ENCODE measurements at places on chromosomes 13 and 19.
A peak's percentile ranks its signal among the peaks of the same experiment; 100 is the strongest.

- DNase-seq = peak; percentile 3
Measured at GRCh38 chr13:102771298-102772041, 2.1 kb downstream of the TEX30 start.

DNA sequence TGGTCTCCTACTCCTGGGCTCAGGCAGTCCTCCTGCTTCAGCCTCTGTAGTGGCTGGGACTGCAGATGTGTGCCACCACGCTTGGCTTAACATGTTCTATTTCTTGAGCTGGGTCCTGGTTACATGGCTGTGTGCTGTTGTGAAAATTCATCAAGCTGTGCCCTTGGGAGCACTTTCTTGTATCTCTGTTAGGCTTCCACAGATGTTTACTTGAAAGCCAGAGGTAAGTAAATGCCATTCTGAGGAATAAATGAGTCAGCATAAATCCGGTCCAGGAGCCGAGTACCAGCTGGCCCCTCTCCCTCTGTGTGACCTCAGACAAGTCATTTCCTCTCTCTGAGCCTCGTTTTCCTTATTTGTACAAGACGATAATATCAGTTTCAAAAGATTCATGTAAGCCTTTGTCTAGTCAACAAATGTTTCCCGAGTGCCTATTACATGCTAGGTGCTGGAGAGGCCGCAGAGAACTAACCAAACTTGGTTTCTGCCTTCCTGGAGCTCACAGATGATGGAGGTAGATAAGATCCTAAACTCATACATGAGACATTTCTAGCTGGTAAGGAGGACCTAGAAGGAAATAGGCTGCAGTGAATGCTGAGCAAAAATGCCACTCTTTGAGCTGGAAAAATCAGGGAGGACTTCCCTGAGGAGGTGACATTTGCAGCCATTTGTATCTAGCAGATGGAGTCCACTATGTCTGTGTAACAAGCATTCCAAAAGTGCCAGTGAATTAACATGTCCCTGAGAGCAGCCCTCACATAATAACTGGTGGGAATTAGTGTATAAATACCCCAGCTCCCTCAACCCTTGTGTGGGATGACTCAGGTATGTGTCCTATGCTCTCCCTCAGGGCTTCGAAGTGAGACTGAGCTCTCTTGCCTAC, 2.7 kb upstream of the RASAL3 start:
- DNase-seq = peak; percentile 81

DNA sequence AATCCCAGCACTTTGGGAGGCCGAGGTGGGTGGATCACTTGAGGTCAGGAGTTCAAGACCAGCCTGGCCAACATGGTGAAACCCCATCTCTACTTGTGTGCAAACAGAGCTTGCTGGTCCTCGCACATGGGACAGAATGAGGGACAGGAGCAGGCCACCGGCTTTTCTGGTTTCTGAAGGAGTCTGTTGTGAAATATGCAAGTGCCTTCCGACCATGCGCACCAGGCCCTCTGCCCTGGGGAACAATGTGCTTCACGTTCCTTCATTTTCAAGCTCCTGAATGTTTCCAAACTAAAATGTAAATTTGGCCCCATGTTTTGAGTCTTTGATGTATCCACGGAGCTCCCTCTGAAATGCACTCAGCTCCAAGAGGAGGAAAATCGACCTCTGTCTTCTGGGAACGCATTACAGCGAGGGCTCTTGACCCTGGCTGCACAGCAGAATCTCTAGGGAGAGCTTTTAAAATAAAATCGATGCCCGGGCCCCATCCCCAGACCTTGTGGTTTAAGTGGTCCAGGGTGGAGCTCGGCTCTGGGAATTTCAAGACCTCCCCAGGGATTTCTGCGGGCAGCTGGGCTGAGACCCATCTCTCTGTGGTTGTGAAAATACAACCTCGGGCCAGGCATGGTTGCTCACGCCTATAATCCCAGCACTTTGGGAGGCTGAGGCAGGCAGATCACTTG, 9.3 kb upstream of the ACP4 start:
- peak; percentile 50 for DNase-seq

DNA sequence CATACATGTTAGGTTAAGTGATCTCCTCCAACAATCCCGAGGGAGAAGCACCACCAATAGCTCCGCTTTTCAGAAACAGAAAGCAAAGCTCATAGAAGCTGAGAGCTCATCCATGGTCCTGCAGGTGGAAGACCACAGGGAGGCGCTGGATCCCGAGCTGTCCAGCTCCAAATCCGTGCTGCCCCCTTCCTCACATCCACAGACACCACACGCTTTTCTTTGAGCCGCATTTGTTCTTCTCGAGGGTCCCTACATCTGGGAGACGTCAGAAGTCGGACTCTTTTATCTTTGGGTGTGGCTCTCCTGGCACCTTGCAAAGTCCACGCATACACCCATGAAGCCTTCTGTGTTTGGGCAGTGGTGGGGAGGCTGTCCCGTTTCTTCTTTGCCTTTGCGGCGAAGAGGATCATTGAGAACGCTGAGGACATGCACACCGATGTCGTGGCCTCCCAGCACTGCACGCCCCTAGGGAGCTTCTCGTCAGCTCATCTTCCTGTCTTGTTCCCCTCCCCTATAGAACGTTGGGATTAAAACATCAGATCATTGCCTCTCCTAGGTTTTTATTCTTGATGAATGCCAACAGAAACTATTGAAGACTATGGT, 184.8 kb downstream of the TEX29 start:
- peak; percentile 67 for DNase-seq

- DNase-seq = no peak
Measured at GRCh38 chr19:50870417-50871089, 2.7 kb upstream of the KLK2 start.

DNA sequence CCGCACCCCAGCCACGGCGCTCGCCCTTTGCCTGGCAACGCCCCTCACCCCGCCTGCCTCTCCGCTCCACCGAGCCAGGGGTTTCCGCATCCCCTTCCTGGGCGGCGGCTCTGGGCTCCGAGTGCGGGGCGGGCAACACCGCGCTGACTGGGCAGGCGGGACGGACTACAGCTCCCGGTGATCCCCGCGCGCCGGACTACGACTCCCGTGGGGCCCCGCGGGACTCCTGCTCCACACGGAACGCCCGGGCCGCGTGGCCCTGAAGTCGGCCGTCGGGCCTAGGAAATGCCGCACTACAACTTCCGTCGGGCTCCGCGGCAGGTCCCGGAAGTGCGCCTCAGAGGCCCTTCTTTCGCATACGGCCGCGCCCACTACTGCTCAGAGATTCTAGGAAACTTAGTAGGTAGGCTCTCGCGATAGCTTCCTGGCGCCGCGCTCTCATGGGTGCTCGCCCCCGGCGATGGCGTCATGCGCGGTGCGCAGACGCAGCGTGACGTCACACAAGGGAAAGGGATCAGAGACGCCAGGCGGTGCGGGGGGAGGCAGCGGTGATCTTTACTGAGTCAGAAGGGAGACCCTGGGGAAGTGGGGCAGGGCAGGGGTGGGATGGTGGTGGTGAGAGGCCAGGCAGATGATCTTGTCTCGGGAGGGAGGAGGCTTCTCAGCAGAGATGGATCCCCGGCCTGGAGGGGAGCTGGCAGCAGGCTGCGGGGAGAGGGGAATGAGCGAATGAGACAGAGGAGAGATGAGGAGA, at the start of gene JOSD2:
JOSD2 (minus strand) TSS at position 123 of the 754 bp plus-strand sequence. CDS start 760 bp downstream, outside the sequence.
- peak; percentile 100 for DNase-seq

GRCh38 chr13:95418946-95419345, 117.7 kb upstream of the ABCC4 start:
- DNase-seq = no peak

GRCh38 chr13:53104136-53104535, 75.5 kb downstream of the OLFM4 start:
- DNase-seq = no peak

- no peak for DNase-seq
Measured at GRCh38 chr13:70189981-70190380, 81.7 kb upstream of the KLHL1 start.

DNA sequence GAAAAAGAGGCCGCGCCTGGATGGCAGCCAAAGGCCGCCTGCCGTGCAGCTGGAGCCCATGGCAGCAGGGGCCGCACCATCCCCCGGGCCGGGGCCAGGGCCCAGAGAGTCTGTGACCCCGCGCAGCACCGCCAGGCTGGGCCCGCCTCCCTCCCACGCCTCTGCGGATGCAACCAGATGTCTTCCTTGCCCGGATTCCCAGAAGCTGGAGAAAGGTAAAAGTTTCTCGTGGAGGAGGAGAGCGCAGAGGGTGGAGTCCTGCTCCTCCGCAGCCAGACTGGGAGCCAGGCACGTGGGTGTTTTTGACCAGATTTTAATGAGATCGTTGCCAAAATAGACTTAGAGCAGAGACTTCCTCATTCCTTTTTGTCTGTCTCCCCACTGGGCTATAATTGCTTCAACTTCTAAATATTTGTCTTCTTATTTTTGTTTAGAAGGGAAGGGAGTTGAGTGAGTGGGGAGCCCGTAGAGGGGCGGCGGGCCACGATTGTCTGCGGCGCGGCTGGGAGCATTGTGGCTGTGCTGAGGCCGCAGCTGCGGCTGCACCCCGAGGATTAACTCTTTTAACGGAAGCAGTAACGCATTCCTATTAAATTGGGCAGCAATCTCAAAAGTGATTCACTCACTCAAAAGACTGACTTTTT, 22.8 kb upstream of the NDUFS7 start:
- peak; percentile 98 for DNase-seq

- DNase-seq = peak; percentile 65
Measured at GRCh38 chr13:25300861-25301346, 521 bp upstream of the NUP58 start.

GRCh38 chr19:48393559-48394330, at the start of gene GRIN2D:
Gene GRIN2D, plus strand, starts transcription at chr19:48393668. Its CDS starts 4,725 bp downstream, at chr19:48398393.
- peak; percentile 92 for DNase-seq

GRCh38 chr13:53017433-53017970, 11.1 kb upstream of the OLFM4 start:
- no peak for DNase-seq

GRCh38 chr13:71772361-71772760, 94.6 kb downstream of the DACH1 start:
- no peak for DNase-seq

- no peak for DNase-seq
Measured at GRCh38 chr19:14661372-14661924, 13.2 kb downstream of the ADGRE3 start.

GRCh38 chr13:26133851-26134250, 82.0 kb upstream of the SHISA2 start:
- DNase-seq = no peak

- DNase-seq = no peak
Measured at GRCh38 chr19:51448411-51449016, 9.7 kb downstream of the SIGLEC8 start.

DNA sequence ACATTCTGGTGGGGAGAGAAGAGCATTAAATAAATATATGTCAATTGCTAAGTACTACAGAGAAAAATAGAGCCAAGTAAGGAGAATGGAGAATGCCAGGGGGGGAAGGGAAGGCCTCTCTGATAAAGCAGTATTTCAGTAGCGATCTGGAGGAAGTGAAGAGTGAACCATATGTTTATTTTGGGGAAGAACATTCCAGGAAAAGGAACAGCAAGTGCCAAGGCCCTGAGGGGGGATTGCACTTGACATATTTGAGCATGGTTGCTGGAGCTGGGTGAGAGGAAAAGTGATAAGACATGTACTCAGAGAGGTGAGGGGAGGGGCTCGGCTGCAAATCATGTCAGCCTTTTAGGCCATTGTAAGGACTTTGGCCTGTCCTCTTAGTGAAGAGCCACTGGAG, 30.4 kb downstream of the WDR87 start:
- no peak for DNase-seq

Measured in osteoblast (primary cell).